Substantia nigra (tissue), 51 donors: ENCODE measurements at places on chromosomes 4 and X.

GRCh38 chr4:40316333-40316781, 18.8 kb upstream of the CHRNA9 start:
- no peak for DNase-seq

DNA sequence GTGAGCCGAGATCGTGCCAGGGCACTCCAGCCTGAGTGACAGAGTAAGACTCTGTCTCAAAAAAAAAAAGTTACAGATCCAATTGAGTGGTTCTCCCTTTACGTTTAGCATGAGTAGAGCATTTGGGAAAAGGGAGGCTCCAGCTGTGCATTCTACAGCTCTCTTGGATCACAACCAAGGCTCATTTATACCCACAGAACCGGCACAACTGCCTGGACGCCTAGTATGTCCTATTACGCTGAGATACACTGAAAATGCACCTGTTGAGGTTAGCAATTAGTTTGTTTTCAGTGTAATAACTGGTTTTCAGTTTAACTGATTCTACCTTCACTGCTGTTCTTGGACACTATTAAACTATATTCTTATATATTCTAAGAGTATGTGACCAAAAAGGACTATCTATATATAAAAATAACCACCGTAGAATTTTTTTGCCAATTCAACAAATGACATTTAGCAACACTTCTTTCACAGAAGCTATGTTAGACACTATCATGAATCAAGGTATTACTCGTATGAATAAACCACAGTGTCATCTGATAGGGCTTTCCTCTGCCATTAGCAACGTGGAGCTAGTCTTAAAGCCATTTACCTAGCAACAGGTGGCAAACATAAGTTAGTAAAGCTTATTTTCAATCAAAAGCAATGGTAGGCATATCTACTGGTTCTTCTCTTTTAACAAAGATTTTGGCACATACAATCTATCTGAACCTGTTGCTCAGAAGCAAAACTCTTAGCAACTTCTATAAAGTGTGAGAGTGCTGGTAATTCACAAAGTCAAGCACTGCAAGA, 3.6 kb downstream of the OTUD4 start:
- no peak for DNase-seq

DNA sequence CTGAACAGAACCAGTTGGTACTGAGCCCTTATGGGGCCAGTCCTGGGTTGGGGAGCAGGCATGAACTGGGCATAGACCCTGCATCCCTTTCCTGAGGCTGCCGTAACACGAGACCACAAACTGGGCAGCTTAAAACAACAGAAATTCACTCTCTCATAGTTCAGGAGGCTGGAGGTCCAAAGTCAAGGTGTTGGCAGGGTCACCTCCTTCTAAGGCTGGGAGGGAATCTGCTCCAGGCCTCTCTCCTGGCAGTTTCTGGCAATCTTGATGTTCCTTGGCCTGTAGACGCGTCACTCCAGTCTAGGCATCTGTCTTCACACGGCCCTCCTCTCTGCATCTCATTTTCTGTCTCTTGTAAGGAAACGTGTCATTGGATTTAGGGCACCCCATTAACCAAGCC, 19.8 kb upstream of the SORCS2 start:
- DNase-seq, result no peak

DNA sequence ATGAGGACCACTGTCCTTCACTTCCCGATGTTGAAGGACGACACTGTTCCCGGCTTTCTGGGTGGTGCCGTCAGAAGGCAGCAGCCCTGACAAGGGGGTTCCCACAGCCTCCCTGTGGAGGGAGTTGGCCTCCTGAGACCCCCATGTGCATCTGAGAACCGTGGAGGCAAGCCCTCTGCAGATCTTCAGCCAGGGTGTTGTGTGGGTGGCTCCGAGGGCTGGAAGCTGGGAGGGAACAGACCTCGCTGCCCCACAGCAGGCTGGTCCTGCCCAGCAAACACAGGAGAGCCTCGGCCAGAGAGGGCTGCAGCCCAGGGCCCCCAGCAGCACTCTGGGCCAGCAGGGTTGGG, 16.2 kb downstream of the DGKQ start:
- no peak for DNase-seq

DNA sequence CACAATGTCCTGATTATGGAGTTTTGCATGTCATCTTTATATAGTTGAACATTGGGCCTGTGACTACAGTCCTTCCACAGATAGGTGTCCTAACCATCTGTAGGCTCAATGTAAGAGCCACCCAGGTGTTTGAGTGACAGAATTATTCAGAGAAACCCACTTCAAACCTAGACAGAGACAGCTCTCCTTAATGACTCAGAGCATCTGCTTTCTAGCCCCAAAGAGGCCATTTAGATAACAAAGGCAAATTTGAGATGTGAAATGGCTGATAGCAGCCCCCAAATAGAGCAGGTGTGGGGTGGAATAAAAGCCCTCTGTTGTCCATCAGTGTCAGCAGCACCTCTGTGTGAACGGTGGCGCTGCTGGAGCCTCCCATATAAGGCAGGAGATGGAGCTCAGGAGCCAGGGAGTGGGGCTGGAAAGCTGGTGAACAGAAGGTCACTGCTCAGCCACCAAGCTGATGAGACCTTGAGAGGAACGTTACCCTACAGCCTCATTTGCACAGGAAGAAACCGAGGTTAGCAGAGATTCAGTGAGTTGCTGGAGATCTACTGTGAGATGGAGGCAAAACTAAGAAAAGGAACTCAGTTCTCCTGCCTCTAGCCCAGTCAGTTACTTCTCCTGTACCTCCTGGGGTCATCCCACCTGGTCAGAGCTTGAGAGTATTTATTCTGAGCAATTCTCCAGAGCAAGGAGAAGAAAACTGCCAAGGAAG, 153.3 kb upstream of the LNX1 start:
- no peak for DNase-seq

DNA sequence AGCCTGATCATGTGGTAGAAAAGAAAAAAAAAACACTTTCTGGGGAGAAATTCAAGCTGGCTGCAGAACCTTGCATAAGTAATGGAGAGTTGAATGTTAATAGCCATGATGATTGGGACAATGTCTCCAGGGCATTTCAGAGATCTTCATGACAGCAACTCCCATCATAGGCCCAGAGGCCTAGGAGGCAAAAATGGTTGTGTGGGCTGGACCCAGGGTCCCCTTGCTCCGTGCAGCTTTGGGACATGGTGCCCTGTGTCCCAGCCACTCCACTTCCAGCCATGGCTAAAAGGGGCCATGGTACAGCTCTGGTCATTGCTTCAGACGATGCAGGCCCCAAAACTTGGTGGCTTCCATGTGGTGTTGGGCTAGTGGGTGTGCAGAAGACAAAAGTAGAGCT, 1170.9 kb downstream of the C4orf33 start:
- DNase-seq, result no peak

DNA sequence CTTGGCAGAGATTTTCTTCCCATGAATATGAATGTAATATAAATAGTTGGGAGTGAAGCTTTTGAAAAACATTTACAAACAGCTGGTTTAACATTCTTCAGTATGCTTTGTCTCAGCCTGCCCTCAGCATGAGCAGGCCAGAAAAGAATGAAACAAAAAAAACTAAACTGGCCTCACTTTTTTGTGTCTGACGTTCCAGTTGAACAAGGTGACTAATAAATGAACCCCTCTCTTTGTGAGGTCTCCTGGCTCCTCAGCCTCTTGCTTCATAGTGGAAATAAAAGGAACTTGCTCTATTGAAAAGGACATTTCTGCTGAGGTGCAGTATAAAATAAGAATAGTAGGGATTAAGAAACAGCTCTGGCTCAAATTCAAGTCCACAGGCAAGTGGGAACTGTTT, 9.4 kb downstream of the CHST7 start:
- DNase-seq, result no peak

GRCh38 chrX:24081661-24082154, 27.0 kb downstream of the EIF2S3 start:
- DNase-seq, result peak; percentile 1

GRCh38 chr4:3114377-3114776, 39.9 kb downstream of the HTT start:
- no peak for DNase-seq

DNA sequence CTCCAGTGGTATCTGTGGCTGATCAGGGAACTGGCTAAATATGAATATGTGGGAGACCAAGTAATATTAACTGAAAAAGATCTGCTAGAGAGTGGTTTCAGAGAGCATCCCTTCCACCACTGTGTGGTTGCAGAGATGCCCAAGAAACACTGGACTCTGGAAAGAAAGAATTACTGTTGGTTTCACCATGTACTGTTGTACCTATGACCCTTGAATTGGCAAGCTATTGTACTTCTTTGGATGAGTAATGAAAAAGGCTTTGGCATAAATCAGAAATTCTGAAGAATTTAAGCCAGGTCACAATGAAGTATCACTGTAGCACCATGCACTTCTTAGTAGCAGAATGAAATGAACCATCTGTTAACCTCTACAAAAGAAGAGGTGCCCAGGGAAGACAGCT, 134.4 kb upstream of the INTU start:
- DNase-seq, result no peak

DNA sequence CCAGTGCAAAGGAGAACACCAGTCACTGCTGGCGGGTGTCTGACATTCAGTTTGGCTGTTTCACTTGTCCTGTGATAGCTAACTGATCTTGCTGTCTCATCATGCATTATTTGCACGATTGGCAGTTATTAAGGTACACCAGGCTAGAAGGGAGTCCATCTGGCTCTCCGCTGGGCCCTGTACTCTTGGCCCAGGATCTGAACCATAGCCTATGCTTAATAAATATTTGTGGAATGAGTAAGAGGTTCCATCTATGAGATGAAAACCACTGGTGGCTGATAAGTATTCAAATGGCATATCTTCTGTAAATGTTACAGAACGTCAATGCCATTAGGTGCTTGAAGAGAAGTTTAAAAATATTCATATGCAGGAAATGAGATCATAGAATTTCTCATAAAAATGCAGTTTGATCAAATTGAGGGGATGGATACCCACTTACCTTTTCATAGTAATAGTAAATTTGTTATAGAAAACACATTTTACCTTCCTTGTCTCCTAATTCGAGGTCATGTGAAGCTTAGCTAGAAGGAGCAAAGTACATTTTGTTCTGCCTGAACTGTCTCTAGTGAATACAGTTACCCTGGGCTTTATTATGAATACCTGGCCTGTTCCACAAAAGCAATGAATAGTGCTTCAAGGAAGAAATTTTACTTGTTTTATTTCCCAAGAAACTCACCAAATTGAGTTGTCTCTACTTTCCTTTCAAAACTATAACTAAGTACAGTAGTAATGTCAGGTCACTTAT, 213.5 kb downstream of the CBR4 start:
- no peak for DNase-seq

- no peak for DNase-seq
Observed at GRCh38 chrX:70042399-70043371, 7.1 kb downstream of the AWAT2 start.

- peak; percentile 55 for DNase-seq
Observed at GRCh38 chr4:10619220-10619619, 65.3 kb downstream of the CLNK start.

GRCh38 chrX:55451626-55451989, 319 bp upstream of the MAGEH1 start:
- DNase-seq, result no peak

DNA sequence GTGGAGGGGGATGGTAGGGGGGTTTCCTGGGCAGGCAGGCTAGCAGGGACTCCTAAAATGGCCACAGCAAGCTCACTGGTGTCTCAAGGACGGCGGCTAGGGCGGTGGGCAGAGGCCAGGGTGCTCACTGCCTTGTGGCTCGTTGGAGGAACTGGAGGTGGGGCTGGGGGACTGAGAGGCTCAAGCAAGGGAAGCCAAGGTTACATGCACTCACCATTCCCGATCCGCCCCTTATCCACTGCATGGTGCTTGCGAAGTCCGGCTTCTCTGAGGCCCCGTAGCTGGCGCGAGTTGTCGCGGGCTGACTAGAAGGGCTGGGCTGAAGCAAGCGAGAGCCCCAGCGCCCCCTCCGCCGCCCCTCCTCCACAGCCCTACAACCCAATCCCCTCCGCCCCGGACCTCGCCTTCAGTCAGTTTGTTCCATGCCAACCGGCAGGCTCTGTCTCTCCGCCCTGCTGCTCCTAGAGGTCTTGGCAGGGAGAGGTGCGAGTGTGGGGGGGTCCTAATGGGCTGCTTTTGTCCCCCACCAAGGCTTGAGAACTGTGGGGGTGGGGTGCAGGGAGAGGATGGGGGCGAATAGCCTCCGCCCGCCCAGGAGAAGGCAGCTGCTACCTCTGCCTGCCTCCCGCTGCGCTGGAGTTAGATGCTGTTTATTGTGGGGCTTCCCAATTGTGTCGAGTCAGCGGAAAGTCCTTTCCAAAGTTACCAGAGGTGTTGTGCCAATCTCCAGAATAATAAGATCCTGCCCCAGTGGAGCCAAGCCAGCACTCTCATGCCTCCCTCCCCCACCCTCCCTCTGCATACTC, at the start of gene ARHGEF9:
TSS of gene ARHGEF9 (minus strand) at position 313 of the 806 bp plus-strand sequence. CDS start at position 244, 69 bp downstream.
- peak; percentile 2 for DNase-seq

- DNase-seq, result no peak
Observed at GRCh38 chrX:115560211-115560977, 580 bp upstream of the PLS3 start.

- DNase-seq, result no peak
Observed at GRCh38 chr4:2036327-2036726, 22.8 kb upstream of the NAT8L start.

DNA sequence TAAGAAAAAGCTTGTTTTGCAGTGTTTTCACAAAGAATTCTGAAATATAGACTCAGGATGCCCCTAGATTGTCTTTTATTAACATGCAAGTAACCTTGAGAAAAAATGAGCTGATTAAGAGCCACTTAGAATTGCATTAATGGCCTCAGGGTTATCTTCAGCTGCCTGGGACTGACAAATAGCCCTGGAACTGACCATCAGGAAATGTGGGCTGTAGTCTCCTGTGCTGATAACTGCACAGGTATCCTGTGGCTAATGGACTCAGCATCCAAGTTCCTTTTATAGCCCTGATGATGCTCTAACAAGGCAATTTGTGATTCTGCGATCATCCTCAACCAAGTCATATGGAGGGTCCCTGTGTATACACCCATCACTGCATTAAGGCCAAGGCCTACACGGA, 17.0 kb downstream of the CA5B start:
- DNase-seq, result no peak

GRCh38 chrX:18886005-18886343, 97.9 kb downstream of the PHKA2 start:
- no peak for DNase-seq

GRCh38 chr4:148196164-148196563, 246.1 kb downstream of the NR3C2 start:
- DNase-seq, result no peak

- DNase-seq, result no peak
Observed at GRCh38 chrX:48003367-48003757, 427 bp downstream of the ZNF182 start.

DNA sequence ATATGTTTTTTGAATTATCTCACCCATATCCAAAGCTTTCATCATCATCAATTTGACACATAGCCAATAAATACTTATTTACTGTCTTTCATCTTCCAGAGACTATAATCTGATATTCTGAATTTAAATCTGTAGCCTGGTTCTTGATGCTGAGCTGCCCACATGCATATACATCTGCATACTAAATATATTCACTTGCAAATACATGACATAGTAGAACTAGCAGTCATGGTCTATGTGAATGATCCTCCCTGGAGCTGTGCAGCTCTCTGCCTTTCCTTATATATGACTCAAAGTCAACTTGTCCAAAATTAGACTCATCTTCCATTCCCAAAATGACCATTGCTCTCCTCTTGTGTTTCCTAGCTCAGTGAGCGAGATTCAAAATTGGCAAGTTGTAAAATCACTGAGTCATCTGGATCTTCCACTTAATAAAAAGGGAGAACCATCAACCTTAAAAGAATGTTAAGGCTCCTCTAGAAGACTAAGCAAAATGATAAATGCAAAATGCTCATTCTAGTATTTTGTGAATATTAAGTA, 448.2 kb downstream of the PPARGC1A start:
- DNase-seq, result no peak
